Breast epithelium (tissue), 4 donors: ENCODE measurements at places on chromosomes 5 and 9.

DNA sequence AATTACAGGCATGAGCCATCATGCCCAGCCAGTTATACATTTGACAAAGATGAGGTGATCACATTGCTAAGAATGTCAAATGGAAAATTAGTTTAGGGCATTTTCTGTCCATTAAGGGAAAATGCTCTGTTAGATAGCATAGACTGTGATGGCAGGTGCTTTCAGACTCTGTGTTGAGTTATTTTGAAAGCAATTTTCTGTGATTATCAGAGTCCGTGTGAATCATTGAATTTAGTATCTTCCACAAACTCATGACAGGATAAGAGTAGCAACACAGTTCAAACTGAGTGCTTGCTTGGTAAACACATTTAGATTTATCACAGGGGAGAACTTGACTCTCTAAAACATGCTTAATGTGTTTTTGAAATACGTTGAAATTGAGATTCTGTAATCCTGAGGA, 69.0 kb downstream of the GAPVD1 start:
- DNase-seq = no peak
- no peak overlapping the region for H3K4me3 ChIP-seq
- H3K27ac ChIP-seq = no peak overlapping the region
- no peaks in the 10 kb centered on the region for H3K27me3 ChIP-seq
- H3K36me3 ChIP-seq = peaks cover 4% of the 10 kb centered on the region

- H3K36me3 ChIP-seq = no peaks in the 10 kb centered on the region
- H3K27ac ChIP-seq = no peak overlapping the region
- no peaks in the 10 kb centered on the region for H3K4me1 ChIP-seq
- H3K4me3 ChIP-seq = no peak overlapping the region
- DNase-seq = no peak
- no peaks in the 10 kb centered on the region for H3K27me3 ChIP-seq
Observed at GRCh38 chr9:70746316-70746715, 331.9 kb upstream of the KLF9 start.

DNA sequence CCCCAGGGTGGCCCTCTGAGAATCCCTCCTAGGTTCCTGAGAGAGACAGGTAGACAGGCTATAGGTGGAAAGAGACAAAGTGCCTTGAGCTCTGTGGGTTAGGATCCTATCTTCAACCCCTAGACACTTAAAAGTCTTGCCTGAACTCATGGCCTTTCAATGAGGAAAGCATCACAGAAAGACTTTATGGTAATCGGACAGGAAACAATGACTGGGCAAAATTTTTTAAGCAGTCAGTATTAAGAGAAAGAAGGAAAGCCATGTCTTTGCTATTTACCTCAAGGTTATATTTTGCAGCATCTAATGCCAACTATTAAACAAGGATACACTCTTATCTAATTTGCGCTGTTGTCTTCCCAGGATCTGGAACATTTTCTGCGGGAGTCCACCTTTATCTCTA, 93.2 kb downstream of the PCSK1 start:
- peaks cover 9% of the 10 kb centered on the region for H3K4me1 ChIP-seq
- H3K36me3 ChIP-seq = no peaks in the 10 kb centered on the region
- no peak overlapping the region for H3K4me3 ChIP-seq
- H3K27ac ChIP-seq = peak overlapping the region; percentile 71

DNA sequence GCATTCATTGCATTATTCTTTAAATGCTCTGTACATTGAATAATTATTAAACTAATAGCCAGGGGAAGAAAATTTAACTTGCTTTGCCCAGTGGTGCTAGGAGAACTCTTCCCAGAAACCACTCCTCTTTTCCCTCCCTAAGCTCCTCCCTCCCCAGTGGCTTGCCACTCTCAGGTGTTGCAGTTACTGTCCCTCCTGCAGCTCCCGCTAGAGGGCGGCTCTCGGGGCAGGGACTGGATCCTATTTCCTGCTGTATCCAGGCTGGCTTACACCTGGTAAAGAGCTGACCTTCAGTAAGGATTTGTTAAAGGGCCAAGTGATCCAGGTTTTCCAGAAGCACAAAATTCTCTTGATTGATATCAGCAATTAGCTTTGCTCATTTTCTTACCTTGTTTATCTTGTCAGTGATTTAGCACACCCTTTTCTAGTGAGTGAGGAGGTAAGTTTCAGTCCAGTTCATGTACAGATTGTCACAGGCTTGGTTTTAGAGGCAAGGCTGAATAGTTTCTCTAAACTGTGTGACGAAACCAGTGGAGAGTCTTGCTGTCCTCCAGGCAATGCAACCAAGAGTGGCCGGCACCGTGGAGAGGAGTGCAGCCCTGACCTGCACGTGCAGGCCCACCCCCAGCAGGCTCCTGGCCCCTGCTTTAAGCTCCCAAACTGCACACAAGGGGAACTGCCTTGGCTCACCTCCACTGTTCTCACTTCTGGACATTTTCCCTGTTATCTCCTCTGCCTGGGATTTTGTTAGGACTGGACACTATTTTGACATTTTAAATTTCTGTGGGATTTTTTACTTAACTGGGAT, 423.8 kb downstream of the SPOCK1 start:
- peak; percentile 39 for DNase-seq
- no peaks in the 10 kb centered on the region for H3K36me3 ChIP-seq
- no peak overlapping the region for H3K4me3 ChIP-seq
- no peak overlapping the region for H3K27ac ChIP-seq

- H3K27ac ChIP-seq = peak overlapping the region; percentile 43
- no peaks in the 10 kb centered on the region for H3K27me3 ChIP-seq
Observed at GRCh38 chr9:92770360-92770995, 5.8 kb upstream of the BICD2 start.

DNA sequence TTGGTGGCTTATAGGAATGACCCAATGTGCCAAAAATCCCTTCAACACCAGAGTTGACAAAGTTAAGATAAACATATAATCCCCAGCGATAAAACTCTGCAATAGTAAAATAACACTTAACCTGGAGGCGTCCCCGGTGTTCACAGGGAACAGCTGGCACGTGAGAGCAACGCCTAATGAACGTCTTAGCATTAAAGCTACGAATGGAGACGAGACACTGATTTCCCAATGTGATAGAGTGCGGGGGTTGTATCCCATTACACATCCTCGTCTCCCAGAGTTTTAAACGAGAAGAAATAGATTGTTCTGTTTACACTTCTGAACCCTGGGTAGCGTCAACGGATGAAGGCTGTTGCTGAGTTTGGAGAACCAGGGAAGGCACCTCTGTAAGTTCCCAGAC, 57.6 kb downstream of the PTCH1 start:
- H3K27me3 ChIP-seq = no peaks in the 10 kb centered on the region
- H3K4me1 ChIP-seq = peaks cover 7% of the 10 kb centered on the region
- H3K27ac ChIP-seq = no peak overlapping the region
- peaks cover 3% of the 10 kb centered on the region for H3K36me3 ChIP-seq
- no peak for DNase-seq
- no peak overlapping the region for H3K4me3 ChIP-seq

DNA sequence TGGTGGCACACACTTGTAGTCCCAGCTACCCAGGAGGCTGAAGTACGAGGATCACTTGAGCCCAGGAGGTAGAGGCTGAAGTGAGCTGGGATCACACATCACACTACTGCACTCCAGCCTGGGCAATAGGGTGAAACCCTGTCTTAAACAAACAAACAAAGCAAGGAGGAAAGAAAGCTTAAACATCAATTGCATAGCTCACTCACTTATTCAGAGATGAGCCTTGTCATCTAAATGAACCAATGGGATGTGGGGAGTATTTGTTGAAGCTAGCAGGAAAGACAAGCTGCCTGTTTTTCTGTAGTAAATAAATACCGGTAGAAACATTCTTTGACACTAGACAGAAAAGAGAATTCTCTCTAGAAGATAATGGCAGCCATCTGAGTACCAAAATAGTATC, 161.0 kb upstream of the SLC12A2 start:
- no peaks in the 10 kb centered on the region for H3K36me3 ChIP-seq
- H3K27me3 ChIP-seq = no peaks in the 10 kb centered on the region
- no peak overlapping the region for H3K4me3 ChIP-seq
- DNase-seq = no peak

GRCh38 chr5:175692996-175693710, 35.3 kb downstream of the HRH2 start:
- no peak overlapping the region for H3K27ac ChIP-seq
- peaks cover 8% of the 10 kb centered on the region for H3K27me3 ChIP-seq
- no peaks in the 10 kb centered on the region for H3K36me3 ChIP-seq
- no peaks in the 10 kb centered on the region for H3K4me1 ChIP-seq
- no peak overlapping the region for H3K4me3 ChIP-seq
- no peak for DNase-seq

DNA sequence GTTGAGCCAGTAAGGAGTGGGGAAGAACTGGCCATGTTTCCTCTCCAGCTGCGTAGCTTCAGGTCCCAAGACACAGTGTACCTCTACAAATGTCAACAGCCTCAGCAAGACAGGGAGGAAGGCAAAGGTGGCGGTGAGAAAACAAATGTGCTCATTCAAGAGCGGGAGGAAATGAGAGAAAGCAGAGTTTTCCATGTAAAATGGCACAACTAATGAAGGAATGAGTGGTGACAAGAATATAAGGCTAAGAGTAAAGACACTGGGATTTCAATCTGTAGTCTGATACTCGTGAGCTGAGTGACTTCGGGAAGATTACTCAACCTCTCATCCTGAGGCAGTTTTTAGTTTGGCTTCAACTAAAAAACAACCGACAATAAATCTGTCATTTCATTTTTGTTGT, 67.6 kb downstream of the DPYSL3 start:
- no peaks in the 10 kb centered on the region for H3K36me3 ChIP-seq
- H3K27me3 ChIP-seq = no peaks in the 10 kb centered on the region
- H3K4me3 ChIP-seq = no peak overlapping the region
- DNase-seq = no peak

- H3K27me3 ChIP-seq = no peaks in the 10 kb centered on the region
- H3K27ac ChIP-seq = no peak overlapping the region
- H3K4me1 ChIP-seq = no peaks in the 10 kb centered on the region
- no peaks in the 10 kb centered on the region for H3K36me3 ChIP-seq
- H3K4me3 ChIP-seq = no peak overlapping the region
- DNase-seq = no peak
Observed at GRCh38 chr9:69016191-69017096, 2.5 kb upstream of the PRKACG start.

DNA sequence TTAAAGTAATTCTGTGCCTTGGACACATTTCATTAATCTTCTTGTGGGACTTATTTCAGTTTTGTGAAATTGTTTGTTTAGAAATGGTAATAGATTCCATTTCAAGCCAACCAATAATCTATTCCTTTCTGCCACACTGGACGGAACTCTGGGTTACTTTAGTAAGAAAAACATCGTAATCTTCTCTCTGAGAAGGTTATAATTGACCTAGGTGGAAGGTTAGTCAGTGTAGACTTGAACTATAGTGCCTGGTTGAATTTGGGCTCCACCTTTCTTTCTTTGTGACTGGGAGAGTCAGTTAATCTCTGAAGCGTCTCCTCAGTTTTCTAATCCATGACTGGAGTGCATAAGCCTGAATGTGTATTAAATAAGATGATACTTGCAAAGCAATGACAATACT, 89.7 kb upstream of the PRLR start:
- no peak for DNase-seq
- no peaks in the 10 kb centered on the region for H3K36me3 ChIP-seq
- no peak overlapping the region for H3K27ac ChIP-seq
- H3K4me3 ChIP-seq = no peak overlapping the region

DNA sequence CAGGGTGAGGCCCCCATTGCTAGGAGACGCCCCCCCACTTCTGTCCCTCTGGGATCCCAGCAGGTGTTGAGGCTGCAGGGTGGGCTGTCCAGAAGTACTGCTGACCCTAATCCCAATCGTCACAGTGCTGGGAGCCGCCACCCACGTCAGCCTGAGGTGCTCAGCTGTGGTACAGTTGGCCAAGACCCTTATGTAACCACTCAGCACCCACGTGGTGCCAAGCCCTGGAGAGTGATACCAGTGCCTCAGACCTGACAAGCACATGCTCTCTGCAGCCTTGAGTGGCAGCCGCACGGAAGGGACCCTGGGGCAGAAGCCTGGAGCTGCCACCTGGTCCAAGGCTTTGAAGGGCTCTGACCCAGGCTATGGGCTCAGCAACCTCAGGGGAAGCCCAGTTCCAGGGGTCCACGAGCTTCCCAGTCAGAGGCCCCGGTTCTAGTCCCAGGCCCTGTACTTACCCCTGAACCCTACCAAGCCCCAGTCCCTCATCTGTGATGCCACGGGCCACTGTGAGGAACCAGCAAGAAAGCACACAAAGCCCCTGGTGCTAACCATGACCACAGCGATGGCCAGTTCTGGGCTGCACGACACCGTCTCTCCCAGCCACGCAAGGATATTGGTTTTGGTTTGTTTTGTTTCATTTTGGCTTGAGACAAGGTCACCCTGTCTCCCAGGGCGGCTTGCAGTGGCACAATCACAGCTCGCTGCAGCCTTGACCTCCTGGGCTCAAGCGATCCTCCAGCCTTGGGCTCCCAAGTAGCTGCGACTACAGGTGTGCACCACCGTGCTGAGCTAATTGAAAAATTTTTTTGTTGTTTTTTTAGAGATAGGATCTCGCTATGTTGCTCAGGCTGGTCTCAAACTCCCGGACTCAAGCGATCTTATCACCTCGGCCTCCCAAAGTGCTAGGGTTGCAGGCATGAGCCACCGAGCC, 50.7 kb downstream of the DBH start:
- no peaks in the 10 kb centered on the region for H3K27me3 ChIP-seq
- peaks cover 2% of the 10 kb centered on the region for H3K4me1 ChIP-seq

GRCh38 chr5:575636-576035, 36.5 kb upstream of the CEP72 start:
- no peaks in the 10 kb centered on the region for H3K4me1 ChIP-seq
- H3K36me3 ChIP-seq = no peaks in the 10 kb centered on the region
- no peaks in the 10 kb centered on the region for H3K27me3 ChIP-seq
- no peak for DNase-seq
- H3K27ac ChIP-seq = no peak overlapping the region
- no peak overlapping the region for H3K4me3 ChIP-seq

DNA sequence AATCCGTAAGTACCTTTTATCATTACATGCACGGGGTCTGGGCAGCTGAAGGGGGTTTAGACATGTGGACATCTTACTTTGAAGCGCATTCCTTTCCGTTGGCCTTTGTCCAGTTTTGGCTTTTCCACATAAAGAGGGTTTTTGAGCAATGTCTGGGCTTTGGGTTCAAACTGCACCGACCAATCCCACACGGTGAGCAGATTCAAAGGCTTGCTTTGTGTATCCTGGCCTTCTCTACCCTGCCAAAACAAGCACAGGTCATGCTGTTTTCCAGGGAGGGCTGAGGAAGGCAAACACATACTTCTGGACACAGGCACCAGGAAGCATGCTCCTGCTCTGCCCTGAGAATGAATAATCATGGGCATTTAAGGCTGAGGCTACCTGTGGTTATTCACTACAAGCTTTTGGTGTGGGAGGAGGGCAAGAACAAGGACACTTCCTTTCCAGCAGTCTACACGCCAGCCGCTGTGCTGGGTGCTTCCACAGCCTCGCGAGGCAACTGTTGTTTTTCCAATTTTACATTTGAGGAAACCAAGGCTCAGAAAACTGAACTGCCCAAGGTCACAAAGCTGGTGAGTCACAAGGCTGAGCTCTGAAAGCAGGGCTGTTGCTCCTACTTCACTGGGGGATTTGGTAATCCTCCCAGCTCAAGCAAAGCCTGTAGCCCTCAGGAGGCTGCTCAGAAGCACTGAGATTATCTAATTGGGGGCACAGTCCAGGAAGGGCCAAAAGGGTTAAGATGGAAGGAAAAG, 59.8 kb upstream of the GOLPH3 start:
- DNase-seq = peak; percentile 86
- H3K4me3 ChIP-seq = no peak overlapping the region
- H3K27ac ChIP-seq = peak overlapping the region; percentile 89
- H3K4me1 ChIP-seq = no peaks in the 10 kb centered on the region
- no peaks in the 10 kb centered on the region for H3K36me3 ChIP-seq
